ENCODE measurements at places on chromosomes 1 and 21.

DNA sequence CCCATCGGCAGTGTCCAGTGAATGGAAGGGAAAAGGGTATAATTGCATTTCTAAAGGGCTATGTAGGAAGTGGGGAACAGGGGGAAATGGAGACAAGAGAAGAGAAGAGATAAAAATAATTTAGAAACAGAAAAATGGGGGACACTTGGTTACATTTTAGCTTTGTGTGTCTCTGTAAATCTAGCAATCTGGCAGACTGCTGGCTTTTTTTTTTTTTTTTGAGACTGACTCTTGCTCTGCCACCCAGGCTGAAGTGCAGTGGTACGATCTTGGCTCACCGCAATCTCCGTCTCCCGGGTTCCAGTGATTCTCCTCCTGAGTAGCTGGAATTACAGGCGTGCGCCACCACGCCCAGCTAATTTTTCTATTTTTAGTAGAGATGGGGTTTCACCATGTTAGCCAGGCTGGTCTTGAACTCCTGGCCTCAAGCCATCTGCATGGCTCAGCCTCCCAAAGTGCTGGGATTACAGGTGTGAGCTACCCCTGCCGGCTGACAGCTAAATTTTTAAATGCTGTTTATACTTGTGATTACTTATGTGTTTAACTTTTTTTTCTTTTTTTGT, 53.4 kb downstream of the AGPAT3 start:
- no peak for DNase-seq

- DNase-seq, result no peak
These were observed 33.1 kb downstream of the DNAJC11 start for GRCh38 chr1:6668503-6668902.

DNA sequence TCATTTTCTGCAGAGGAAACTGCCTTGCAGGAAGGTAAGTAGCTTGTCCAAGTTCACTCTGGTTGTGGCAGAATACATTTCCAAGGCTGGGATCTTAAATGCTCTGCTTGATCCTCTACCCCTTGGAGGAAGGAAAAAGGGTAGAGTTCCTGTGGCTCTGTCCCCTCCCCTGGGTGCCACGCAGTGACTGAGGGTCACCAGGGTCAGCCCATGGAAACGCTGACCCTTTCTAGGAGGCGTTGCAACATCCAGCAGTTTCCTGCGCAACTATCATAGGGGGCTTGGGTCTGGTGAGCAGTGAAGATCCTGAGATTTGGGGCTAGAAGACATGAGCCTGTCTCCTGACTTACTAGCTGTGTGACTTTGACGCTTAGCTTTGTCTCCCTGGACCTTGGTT, 29.4 kb upstream of the EPS8L3 start:
- DNase-seq, result no peak

GRCh38 chr1:243620096-243620495, 229.9 kb downstream of the AKT3 start:
- no peak for DNase-seq

GRCh38 chr1:190474010-190474409, 3.7 kb downstream of the BRINP3 start:
- DNase-seq, result no peak

DNA sequence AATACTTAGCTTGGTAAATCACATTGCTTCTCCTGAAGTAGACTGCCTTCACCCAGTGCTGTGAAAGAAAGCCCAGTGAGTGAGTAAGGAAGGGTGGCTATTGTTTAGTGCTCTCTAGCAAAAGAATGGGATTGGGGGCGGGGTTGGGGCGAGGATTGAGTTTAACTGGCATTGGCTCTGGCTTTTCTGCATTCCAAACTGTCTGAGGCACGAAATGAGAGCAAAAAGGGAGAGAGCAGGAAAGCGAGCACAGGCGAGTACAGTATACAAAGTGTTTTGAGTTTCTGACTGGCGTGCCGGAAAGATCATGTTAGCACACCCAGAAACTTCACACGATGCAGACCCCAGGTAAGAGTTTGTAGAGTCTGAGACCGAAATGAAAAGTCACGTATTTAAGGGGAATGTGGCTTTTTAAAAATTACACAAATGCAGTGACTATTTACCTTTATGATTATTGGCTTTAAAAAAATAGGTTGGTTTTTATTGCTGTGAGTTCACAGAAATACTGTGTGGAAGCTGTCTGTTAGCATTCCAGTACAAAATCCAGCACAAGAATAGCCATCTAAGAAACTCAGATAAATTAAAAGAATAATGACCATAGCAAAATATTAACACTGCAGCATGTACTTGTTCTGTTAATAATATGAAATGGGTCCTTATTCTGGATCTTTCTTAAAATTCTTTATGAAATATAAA, 155.4 kb downstream of the CLEC20A start:
- peak; percentile 91 for DNase-seq

GRCh38 chr1:35615440-35615839, 25.9 kb downstream of the PSMB2 start:
- DNase-seq, result no peak

GRCh38 chr1:116916002-116916401, 6.3 kb downstream of the PTGFRN start:
- no peak for DNase-seq

- DNase-seq, result no peak
These were observed 30.4 kb downstream of the KCNN3 start for GRCh38 chr1:154839691-154840090.

- DNase-seq, result no peak
These were observed 124.1 kb upstream of the KCNK2 start for GRCh38 chr1:214958486-214958885.

- no peak for DNase-seq
These were observed 148.7 kb downstream of the SETD4 start for GRCh38 chr21:35911412-35912191.

DNA sequence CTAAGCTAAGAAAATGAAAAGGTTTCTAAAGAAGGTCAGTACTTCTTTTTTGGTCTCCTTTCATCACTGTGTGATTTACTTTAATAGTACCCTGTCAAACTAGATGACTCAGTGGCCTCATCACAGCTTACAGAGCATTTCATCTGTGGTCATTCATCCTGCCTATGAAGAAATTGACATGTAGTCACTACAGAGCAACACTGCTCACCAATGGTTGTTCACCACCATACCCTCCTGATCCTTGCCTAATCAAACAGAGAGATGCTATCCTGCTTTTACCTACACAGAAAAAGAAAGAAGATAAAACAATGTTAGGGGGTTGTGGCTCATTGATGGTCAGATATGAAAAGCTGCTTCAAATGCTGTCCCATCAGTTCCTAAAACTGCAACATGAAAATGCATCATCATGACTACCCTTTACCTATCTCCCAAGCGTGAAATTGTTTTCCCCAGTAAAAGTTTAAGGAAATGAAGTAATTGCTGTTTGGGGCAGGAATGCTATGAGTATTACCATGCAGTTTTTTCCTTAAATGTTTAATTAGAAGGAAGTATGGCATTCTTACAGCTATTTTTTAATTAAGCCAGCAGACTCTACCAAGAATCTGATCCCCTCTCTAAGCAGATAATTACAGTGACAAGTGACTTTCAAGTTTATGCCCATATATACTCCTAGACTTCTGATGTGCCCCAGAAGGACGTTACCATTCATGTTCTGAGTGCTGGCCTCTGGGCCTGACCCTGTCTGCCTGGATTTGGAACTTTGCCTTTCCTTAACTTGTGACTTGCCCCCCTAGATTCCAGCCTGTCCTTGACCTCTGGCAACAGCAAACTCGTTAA, 46.1 kb upstream of the FBXO28 start:
- no peak for DNase-seq

DNA sequence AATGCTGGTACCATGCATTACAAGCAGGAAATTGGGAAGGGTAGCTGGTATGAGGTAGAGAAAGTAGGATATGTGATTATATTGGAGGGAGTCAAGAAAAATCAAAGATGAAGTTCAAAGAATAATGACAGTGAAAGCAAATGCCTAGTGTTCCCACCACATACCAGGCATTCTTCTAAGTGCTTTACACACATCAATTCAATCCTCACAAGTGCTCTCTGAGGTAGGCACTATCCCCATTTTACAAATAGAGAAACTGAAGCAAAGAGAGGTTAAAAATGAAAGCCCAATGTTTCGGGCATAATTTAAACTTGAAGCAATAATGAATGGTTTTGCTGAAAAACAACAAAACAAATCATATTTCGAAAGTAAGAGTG, 40.1 kb upstream of the MCOLN3 start:
- DNase-seq, result no peak

DNA sequence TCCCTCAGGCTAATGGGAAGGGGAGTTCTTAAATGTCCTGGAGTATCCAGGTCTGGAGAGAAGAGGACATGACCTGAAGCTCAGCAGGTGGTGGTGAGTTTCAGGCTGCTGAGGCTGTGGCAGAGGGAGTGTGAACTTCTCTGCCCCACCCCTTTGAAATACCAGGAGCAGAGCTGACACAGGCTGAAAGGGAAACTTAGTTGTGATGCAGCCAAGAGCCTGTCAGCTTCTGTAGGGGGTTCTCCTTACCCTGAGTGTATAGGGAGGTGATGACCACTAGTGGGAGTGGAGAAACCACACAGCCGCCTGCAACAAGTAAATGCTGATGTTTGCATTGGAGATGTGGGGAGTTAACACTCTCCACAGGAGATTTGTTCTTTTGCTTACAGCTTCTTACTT, 152.3 kb downstream of the FCRL5 start:
- DNase-seq, result no peak

DNA sequence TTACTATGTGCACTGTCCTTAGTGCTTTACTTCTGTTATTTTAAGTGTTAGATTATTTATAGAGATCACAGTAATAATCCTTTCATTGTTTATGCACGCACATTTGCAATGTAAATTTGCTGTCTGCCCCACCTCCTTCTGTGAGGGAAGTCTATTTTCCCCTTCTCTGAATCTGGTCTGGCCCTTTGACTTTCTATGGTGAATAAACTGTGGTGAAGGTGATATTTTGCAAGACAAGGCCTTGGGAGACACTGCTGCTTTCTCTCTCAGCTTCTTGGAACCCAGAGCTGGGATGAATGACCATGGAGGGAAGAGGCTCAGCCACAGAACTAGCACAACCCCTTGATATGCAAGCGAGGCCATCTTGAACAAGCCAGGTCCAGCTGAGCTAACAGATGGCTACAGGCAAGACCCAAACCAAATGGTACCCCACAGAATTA, 156.3 kb downstream of the ST6GALNAC3 start:
- DNase-seq, result peak; percentile 71

DNA sequence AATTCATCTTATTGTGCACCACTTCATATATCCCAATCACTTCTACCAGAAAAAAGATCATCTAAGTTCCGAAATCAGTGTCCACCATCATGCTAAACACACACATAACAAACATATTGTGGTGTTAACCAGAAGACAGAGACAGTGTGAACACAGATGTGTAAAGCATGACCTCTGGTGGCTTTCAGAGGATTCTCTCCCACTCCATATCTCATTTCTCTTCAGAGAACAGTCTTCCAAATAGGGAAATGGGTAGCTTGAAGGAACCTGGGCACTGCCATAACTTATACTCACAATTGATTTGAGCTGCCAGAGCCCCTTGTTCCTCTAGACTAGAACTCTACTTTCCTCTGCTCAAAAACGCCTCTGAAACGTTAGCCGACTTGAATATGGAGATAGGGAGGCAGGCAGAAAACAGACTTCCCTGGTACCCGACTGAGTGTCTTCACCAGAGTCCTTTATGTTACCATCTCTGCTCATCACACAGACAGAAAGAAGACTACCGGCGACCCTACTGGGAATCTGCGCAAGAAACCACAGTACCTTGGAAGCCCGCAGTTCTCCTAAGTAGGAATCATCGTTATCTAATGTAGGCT, 1.8 kb upstream of the ELAPOR1 start:
- DNase-seq, result no peak

DNA sequence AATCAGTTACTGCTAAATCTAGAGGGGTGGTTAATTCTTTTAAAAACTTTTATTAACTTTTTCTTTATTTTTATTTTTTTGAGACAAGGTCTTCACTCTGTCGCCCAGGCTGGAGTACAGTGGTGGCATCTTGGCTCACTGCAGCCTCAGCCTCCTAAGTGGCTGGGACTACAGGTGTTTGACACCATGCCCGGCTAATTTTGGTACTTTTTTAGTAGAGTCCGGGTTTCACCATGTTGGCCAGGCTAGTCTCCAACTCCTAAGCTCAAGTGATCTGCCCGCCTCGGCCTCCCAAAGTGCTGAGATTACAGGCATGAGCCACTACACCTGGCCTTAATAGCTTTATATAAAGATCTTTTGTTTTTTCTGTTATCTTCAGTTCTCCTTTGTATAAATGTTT, 11.9 kb downstream of the ZYG11B start:
- DNase-seq, result no peak

- DNase-seq, result no peak
These were observed 1.5 kb downstream of the ENAH start for GRCh38 chr1:225651376-225651871.

DNA sequence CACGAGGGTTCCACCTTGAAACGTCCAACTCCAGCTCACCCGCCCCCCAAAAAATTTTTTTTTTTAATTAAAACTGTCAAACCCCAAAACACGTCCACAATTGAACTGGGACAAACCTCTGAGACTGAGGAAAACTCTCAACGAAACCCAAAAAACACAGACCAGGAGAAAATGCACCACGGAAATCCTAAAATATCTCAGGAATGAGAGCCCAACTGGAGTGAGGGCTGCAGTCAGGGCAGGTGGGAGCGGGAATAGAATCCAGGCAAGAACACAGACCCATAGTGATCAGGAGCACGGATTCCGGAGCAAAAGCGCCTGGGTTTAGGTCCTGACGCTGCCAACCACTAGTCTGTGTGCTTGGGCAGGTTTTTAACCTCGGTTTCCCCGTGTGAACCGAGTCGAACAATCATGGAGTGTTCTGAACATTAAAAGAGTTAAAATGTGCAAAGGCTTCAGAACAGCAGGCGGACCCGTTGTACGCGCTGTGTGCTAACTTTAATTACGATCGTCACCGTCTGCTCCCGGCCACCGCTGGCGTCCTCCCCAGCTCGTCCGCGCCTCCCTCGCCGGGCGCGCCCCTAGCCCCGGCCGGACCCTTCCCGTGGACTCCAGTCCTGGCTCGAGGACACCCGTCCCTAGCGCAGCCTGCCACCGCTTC, 624 bp downstream of the ARHGAP29 start:
- DNase-seq, result peak; percentile 52

- DNase-seq, result no peak
These were observed 67.5 kb downstream of the SYT2 start for GRCh38 chr1:202642619-202643291.

Data from H9 (cell line).